ENCODE measurements at places on chromosomes 3 and 15. TPM values are rescaled to one million over a fixed set of nuclear protein-coding genes. Genes with fewer than 3 reads are reported as not detected.

GRCh38 chr3:26718315-26718714, 95.7 kb downstream of the LRRC3B start:
- DNase-seq: no peak
- no peak overlapping the region for H3K4me3 ChIP-seq
- no peaks in the 10 kb centered on the region for H3K36me3 ChIP-seq

GRCh38 chr15:101242160-101242998, 9.5 kb downstream of the CHSY1 start:
- no peak for DNase-seq
- H3K27ac ChIP-seq: no peak overlapping the region
- H3K36me3 ChIP-seq: peaks cover 4% of the 10 kb centered on the region
- H3K27me3 ChIP-seq: no peaks in the 10 kb centered on the region

- no peaks in the 10 kb centered on the region for H3K4me1 ChIP-seq
- DNase-seq: no peak
- H3K4me3 ChIP-seq: no peak overlapping the region
- H3K27me3 ChIP-seq: no peaks in the 10 kb centered on the region
Measured at GRCh38 chr3:6928064-6928463, 67.1 kb downstream of the GRM7 start.

- no peaks in the 10 kb centered on the region for H3K36me3 ChIP-seq
- H3K4me1 ChIP-seq: no peaks in the 10 kb centered on the region
- H3K27me3 ChIP-seq: no peaks in the 10 kb centered on the region
- no peak overlapping the region for H3K4me3 ChIP-seq
- DNase-seq: no peak
Measured at GRCh38 chr3:71710906-71711494, 14.2 kb downstream of the EIF4E3 start.

GRCh38 chr3:135215516-135215915, 420.5 kb downstream of the EPHB1 start:
- H3K36me3 ChIP-seq: no peaks in the 10 kb centered on the region
- H3K4me1 ChIP-seq: peaks cover 19% of the 10 kb centered on the region
- no peak overlapping the region for H3K27ac ChIP-seq
- no peak for DNase-seq
- H3K4me3 ChIP-seq: no peak overlapping the region

GRCh38 chr3:139095803-139096466, 51.2 kb upstream of the PRR23C start:
- no peak for DNase-seq
- H3K27me3 ChIP-seq: peaks cover 16% of the 10 kb centered on the region
- peaks cover 4% of the 10 kb centered on the region for H3K36me3 ChIP-seq
- peak overlapping the region; percentile 39 for H3K27ac ChIP-seq

DNA sequence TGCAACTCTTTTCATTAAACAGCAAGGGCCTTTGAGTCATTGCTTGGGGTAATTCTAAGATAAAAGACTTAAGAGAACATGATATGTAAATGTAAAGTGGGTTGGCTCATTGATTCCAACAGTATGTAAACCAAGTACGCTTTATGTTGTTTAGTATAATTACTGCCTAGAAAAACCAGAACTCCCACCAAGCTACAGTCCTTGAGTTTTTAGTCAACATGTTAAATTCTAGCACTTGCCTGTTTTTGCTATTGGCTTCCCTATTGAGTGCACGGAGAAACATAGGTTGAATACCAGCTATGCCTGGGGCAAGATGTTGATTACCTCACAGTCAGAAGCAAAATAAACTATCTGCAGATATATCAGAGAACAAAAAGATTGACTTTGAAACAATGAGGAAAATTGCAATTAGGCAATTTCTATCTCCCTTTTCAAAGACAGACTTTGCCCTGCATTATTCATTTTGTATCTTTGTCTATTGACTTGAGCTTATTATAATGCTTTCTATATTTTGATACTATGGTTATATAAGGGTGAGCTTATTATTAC, 179.3 kb downstream of the ZPLD1 start:
- no peaks in the 10 kb centered on the region for H3K27me3 ChIP-seq
- no peak for DNase-seq
- H3K4me3 ChIP-seq: no peak overlapping the region
- no peaks in the 10 kb centered on the region for H3K4me1 ChIP-seq
- H3K36me3 ChIP-seq: no peaks in the 10 kb centered on the region

GRCh38 chr3:31448035-31448881, 84.5 kb upstream of the STT3B start:
- DNase-seq: no peak
- H3K36me3 ChIP-seq: peaks cover 10% of the 10 kb centered on the region

DNA sequence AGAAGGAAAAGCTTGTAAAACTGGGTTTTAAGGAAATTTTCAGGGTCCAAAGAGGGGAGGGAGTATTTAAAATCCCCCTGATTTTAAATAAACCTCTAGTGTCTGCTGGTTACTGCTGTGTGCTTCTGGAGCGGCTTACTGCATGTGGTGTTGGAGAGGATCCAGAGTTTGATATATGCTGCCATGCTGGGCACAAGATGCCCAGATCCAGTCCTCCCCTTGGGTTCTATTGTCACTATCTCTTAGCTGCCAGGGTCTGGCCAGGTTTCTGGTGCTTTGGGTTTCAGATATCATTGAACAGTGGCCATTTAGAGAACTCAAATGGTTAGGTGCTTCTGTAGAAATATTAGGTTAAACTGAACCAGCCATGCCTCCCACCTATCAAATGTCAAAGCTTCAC, 27.5 kb downstream of the MINAR1 start:
- no peaks in the 10 kb centered on the region for H3K36me3 ChIP-seq
- DNase-seq: no peak
- H3K27ac ChIP-seq: no peak overlapping the region
- peaks cover 4% of the 10 kb centered on the region for H3K4me1 ChIP-seq
- H3K4me3 ChIP-seq: no peak overlapping the region

- no peak for DNase-seq
- no peak overlapping the region for H3K4me3 ChIP-seq
- H3K27ac ChIP-seq: no peak overlapping the region
- no peaks in the 10 kb centered on the region for H3K4me1 ChIP-seq
- no peaks in the 10 kb centered on the region for H3K27me3 ChIP-seq
Measured at GRCh38 chr15:56102441-56102840, 109.0 kb upstream of the NEDD4 start.

DNA sequence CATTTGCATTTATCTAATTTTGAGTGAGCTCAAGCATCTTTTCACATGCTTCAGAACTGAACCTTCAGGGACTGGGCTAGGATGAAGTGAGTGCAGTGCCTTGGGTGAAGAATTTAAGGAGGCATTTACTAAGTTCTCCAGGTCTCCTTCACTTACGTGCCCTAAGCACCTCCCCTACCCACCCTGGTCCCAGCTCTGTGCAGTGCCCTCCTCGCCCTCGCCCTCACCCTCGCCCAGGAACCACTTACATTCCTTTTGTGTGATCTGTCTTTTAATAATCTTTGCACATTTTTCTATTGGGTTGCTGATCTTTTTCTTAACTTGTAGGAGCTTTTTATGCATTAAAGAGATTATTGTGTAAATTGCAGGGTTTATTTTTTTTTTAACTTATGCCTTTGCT, 322.6 kb downstream of the THSD4 start:
- H3K4me1 ChIP-seq: no peaks in the 10 kb centered on the region
- DNase-seq: no peak
- no peaks in the 10 kb centered on the region for H3K36me3 ChIP-seq

DNA sequence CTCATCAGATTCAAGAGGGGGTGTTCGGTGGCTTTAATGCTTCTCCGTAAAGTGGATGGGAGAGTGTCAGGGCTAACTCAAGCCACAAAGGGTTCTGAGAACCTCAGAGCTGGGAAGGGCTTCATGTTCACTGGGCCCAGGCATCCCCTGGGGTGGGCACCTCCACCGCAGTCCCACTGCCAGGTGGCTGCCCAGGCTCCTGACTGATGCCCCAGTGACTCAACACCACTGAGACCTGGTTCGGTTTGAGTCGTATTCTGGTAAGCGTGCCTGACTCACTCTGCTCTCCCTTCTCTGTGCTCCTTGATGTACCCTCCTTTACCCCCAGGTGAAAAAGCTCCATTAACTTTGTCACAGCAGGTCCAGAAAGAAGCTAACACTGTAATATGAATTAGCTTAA, 304.6 kb downstream of the RPLP1 start:
- DNase-seq: no peak
- no peaks in the 10 kb centered on the region for H3K27me3 ChIP-seq
- peaks cover 9% of the 10 kb centered on the region for H3K36me3 ChIP-seq
- no peak overlapping the region for H3K27ac ChIP-seq

- DNase-seq: no peak
- no peaks in the 10 kb centered on the region for H3K4me1 ChIP-seq
- no peak overlapping the region for H3K4me3 ChIP-seq
- no peaks in the 10 kb centered on the region for H3K27me3 ChIP-seq
- H3K27ac ChIP-seq: no peak overlapping the region
- H3K36me3 ChIP-seq: no peaks in the 10 kb centered on the region
Measured at GRCh38 chr3:20604659-20605058, 418.7 kb upstream of the SGO1 start.

DNA sequence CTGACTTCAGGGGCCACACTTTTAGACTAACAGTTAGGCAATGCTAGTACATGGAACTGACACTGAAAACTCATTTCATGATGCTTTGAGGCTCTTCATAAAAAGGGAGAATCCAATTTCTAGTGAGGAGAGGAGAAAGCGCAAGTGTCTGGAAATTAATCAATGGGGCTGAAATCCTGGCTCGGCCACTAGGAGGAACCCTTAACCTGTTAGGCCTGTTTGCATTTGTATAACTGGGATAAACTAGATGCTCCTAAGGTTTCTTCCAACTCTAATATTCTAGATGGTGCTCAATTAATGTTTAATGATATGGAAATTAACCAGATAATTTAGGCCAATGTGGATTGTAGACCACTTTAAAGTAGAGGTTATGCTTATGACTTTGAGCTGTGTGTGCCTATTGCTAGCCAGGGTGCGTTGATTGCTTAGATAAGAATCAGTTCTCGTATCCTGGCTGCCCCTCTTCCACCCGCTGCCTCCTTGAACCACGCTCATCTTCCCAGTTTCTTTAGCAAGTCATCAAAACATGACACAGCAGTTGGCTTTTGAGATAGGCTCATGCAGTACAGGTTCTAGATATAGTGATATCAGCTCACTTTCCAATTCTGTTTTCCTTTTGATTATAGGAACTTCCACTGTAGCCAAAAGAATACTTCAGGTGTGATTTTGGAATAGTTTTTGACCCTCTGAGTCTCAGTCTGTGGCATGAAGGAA, 16.8 kb upstream of the CRBN start:
- H3K4me3 ChIP-seq: no peak overlapping the region
- DNase-seq: peak; percentile 51
- no peak overlapping the region for H3K27ac ChIP-seq
- no peaks in the 10 kb centered on the region for H3K36me3 ChIP-seq
- no peaks in the 10 kb centered on the region for H3K4me1 ChIP-seq

DNA sequence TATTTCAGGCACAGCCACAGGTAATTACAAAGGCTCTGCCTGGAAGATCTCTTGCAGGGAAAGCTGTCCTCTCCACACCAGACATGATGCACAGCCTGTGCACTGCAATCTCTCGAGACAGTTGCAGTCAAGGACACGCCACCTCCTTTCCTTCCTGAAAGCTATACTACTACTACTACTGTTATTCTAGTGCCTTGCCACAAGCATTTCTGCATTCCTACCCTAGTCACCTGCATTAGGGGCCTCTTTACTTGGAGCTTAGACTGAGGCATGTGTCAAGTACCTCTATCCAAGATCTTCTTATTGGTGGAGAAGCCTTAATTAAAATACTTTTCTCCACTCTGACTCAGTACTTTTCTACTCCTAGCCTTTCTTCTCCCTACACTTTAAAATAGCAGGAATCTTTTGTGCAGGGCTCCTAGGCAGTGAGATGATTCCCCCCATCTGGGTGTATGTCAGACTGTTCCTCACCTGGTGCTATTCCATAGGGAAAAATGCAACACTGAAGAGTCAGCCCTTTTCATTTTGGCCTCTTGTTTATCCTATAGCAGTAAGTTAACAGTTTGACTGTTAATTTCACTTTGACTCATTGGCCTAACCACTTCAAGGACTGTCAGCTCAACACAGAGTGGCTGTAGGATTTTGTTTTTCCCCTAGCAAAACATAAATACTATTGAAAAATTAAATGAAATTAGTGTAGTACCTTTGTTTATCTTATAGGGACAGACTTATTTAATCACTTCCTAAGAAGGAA, 78.9 kb downstream of the ESYT3 start:
- no peak overlapping the region for H3K4me3 ChIP-seq
- no peaks in the 10 kb centered on the region for H3K27me3 ChIP-seq
- H3K36me3 ChIP-seq: peaks cover 17% of the 10 kb centered on the region

DNA sequence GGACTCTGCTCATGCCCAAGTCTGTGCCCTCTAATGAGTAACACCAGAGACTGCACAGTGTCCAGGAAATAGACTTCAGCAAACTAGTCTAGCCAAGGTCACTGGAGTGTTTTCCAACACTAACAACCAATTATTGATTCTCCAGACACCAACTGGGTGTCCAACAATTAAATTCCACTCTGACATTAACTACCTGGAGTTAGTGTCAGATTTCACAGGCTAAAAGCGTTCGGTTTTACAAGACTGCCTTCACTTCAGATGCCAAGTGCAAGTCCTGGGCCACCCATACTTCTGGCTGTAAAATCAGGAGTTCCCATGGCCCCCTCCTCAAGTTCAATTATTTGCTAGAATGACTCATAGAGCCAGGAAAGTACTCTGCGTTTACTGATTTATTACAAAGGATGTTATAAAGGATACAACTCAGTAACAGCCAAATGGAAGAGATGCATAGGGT, 20.8 kb upstream of the CFAP161 start:
- no peaks in the 10 kb centered on the region for H3K4me1 ChIP-seq
- H3K27me3 ChIP-seq: peaks cover 48% of the 10 kb centered on the region
- no peak overlapping the region for H3K27ac ChIP-seq
- no peak overlapping the region for H3K4me3 ChIP-seq
- DNase-seq: no peak

DNA sequence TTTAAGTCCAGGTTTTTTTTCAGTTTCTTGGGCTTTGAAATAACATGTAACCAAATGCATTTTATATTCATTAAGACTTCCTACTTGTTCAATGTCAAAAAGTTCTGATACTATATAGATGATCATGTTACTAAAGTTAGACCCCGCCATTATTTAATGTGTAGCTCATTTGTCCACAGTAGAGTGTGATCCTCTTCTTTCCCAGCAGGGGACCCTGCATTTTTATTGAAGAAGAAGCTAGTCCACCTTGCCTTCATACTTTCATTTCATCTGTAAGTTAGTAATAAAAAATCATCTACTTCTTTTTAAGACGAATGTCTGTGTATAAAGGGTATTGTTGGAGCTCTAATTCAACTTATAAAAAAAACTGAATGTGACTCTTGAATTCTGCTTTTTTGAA, 404.6 kb downstream of the SI start:
- H3K4me1 ChIP-seq: no peaks in the 10 kb centered on the region
- DNase-seq: no peak
- no peak overlapping the region for H3K27ac ChIP-seq
- H3K27me3 ChIP-seq: no peaks in the 10 kb centered on the region
- H3K36me3 ChIP-seq: no peaks in the 10 kb centered on the region

The ITGA11 gene
- total RNA-seq: 0.51 TPM

The GRM7 gene
- 1.5 TPM for total RNA-seq

The PAK6 gene
- total RNA-seq: 0.93 TPM

The GASK1A gene
- 2.1 TPM for total RNA-seq

The ST8SIA2 gene
- total RNA-seq: 25.5 TPM

The BUB1B gene
- total RNA-seq: 96.6 TPM

The DUOX1 gene
- total RNA-seq: not detected

The GOLGA8J gene
- total RNA-seq: 0.54 TPM

The HYAL1 gene
- total RNA-seq: 2.5 TPM

The C3orf70 gene
- 15.9 TPM for total RNA-seq

The RPP25 gene
- 6.3 TPM for total RNA-seq

The PATL2 gene
- total RNA-seq: 0.35 TPM

The GRK7 gene
- not detected for total RNA-seq

The RETNLB gene
- not detected for total RNA-seq

The CHRNA5 gene
- total RNA-seq: 23.6 TPM
